ENCODE measurements at places on chromosomes 16 and 17.

DNA sequence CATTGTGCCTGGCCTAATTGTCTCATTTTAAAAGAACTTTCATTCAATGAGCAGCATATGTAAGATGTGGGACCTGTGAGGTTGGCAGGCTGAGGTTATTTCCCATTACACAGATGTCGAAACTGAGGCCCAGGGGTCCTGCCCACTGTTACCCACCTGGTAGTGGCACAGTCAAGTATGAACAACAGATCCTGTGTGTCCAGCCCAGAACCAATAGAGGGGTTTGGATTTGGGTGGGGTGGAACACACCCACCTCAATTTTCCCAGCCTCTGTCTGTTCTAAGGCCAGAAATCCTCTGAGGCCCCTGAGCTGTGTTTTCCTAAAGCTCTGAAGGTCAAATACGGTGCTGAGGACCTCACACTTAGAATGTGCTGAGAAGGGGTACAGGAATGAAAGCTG, 179.5 kb downstream of the XYLT1 start:
- no peak for DNase-seq

DNA sequence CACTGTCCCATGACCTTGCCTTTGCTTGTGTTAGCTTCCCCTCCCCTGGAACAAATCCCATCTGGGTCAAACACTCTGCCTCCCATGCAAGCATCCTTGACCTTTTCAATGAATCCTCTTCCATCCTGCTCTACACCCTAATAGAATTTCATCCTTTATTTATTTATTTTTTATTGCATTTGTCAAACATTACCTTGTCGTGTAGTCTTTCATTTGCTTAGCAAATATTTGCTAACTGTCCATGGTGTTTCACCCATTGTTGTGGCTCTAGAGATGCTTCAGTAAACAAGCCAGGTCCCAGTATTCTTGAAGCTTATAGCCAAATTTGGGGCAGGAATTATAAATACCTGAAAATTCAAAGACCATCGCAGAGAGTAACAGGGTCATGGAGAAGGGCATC, 51.0 kb upstream of the MRTFB start:
- DNase-seq, result no peak

GRCh38 chr17:63696381-63696961, 3.5 kb downstream of the LIMD2 start:
- peak; percentile 66 for DNase-seq

DNA sequence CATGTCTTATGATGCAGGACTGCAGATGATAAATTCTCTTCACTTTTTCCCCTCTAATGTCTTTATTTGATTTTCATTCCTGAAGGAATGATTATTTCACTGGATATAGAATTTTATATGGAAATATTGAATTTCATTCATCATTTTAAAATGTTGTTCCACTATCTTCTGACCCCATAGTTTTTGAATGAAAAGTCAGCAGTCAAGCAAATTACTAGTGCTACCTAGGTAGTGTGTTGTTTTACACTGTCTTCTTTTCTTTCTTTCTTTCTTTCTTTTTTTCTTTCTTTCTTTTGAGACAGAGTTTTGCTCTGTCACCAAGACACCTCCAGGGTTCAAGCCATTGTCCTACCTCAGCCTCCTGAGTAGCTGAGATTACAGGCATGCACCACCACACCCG, 76.9 kb downstream of the WSB1 start:
- no peak for DNase-seq

DNA sequence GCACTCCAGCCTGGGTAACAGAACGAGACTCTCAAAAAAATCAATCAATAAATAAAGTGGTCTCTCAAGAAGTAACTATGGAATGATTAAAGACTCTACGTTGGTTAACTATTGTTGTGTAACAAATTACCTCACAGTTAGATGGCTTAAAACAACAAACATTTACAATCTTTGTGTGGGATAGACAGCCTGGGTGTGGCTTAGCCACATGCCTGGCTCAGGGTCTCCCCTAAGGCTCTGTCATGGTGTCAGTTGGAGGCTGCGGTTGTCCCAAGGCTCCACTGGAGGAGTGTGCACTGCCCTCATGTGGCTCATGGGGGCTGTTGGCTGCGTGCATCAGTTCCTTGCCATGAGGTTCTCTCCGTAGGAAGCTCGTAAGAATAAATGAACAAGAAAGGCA, 294.5 kb downstream of the SNX29 start:
- DNase-seq, result no peak

DNA sequence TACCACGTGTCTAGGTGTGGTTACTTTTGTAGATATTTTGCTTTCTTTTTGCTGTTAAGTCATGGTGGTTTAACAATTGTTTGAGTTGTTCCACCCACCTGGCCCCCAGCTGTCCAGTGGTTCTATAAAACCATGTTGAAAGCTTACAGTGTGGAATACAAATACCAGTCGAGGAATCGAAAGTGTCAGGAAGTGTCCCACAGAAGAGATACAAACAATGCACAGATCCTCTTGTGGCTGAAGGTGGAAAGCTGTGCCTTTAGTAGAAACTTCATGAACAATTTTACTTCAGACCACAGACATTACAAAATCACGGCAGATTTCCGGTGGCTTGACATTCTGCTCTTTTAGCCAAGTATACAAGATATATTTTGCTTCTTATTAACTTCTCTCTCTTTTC, 782.4 kb upstream of the SOX9 start:
- DNase-seq, result no peak

DNA sequence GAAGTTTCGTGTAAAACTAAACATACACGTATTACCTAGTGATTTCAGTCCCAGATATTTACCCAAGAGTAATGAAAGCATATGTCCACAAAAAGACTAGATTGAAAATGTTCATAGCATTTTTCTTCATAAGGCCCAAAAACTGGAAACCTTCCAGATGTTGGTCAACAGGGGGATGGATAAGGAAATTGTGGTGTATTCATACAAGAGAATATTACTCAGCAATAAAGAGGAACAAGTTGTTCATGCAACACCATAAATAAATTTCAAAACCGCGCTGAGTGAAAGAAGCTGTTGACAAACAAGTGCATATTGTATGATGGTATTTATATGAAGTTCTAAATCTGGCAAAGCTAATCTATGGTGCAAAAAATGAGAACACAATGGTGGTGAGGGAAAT, 54.1 kb upstream of the NFAT5 start:
- no peak for DNase-seq

DNA sequence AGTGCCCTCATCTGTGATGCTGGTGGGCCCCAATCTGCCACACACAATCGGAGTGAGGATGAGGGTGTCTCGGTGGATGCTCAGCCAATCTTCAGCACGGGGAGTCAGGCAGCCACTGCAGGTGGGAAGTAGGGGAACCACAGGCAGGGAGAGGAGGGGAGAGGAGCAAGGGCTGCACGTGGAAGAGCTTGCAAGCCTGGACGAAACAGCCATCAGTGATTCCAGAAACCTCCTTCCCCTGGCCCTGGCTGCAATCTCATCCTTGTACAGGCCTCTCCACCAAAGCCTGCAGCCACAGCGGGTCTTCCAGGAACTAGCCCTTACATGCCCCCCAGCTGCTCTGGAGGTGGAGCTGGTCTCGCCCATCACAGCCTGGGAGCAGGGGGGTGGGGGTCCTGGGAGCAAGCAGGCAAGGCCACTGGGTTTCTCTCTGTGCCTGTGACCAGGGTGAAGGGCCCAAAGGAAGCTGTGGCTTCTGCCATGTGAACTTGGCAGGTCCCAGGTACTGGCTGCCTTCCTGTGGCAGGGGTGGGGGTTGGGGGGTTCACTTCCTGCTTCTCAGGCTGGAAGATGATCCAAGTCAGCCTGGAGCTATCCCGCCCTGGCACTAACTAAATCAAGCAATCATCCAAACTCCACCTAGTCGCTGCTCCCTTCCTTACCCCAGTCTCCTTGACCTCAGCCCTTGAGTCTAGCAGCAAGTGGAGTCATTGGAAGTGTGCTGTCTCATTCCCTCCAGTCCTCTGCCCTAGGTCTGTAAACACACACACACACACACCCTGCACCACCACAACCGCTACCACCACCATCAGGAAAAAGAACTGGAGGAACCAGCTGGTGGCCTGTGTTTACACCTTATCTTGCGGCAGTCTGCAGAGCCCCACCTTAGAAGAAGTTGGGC, 29.4 kb upstream of the MLKL start:
- no peak for DNase-seq

All from stimulated activated effector memory CD8-positive, alpha-beta T cell treated with anti-CD3 and anti-CD28 coated beads, Interleukin-12 subunit alpha, Interleukin-12 subunit beta, amount 100 ng/mL, for 72 hours (primary cell).